ENCODE measurements at places on chromosomes 3 and 15. TPM values are rescaled to one million over a fixed set of nuclear protein-coding genes. Genes with fewer than 3 reads are reported as not detected.

DNA sequence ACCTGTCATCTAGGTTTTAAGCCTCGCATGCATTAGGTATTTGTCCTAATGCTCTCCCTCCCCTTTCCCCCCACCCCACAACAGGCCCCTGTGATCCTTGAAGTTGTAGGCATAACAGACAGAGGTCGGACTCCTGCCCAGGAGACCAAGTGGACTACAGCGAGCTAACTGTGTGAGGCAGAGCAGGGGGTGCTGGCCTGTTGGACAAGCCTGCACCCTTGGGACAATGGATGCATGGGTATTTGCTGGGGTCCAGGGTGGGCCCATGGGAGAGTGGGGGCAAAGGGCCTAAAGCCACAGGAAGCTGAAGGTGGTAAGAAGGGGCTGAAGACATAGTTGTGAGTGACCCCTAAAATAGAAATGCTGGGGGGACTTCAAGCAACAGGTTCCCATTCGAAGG is 2.5 kb downstream of the PLCB2 start:
- H3K4me3 ChIP-seq, result no peak overlapping the region
- no peak overlapping the region for H3K27ac ChIP-seq
- H3K36me3 ChIP-seq, result peaks cover 2% of the 10 kb centered on the region
- peaks cover 6% of the 10 kb centered on the region for H3K4me1 ChIP-seq
- no peak for DNase-seq

- H3K36me3 ChIP-seq, result peaks cover 15% of the 10 kb centered on the region
- no peaks in the 10 kb centered on the region for H3K4me1 ChIP-seq
- no peak for DNase-seq
- no peak overlapping the region for H3K27ac ChIP-seq
- no peak overlapping the region for H3K4me3 ChIP-seq
Measured at GRCh38 chr3:155938409-155938808, 68.0 kb downstream of the GMPS start.

ZNF385D gene
- 1.5 TPM for total RNA-seq

IL17RB gene
- 8.3 TPM for total RNA-seq

FSIP1 gene
- total RNA-seq, result 0.64 TPM

UTS2B gene
- 0.09 TPM for total RNA-seq

TICRR gene
- 26.0 TPM for total RNA-seq

All from H9 (cell line).